ENCODE measurements at places on chromosomes 12 and 14. TPM values are rescaled to one million over a fixed set of nuclear protein-coding genes. Genes with fewer than 3 reads are reported as not detected.

DNA sequence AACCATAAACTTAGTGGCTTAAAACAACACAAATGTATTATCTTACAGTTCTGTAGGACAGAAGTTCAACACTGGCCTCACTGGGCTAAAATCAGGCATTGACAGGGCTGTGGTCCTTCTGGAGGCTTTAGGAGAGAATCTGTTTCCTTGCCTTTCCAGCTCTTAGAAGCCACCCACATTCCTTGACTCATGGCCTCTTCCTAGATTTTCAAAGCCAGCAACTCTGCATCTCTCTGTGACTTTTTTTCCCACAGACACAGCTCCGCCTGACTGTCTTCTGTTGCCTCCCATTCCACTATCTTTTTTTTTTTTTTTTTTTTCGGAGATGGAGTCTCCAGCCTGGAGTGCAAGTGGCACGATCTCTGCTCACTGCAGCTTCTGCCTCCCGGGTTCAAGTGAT is 11.8 kb upstream of the NFATC4 start:
- no peak for DNase-seq

- no peak for DNase-seq
Measured at GRCh38 chr12:132881818-132882217, 5.6 kb downstream of the CHFR start.

- no peak for DNase-seq
Measured at GRCh38 chr14:105292826-105293711, 7.7 kb downstream of the BRF1 start.

- DNase-seq: no peak
Measured at GRCh38 chr12:52632656-52633055, 14.3 kb upstream of the KRT73 start.

DNA sequence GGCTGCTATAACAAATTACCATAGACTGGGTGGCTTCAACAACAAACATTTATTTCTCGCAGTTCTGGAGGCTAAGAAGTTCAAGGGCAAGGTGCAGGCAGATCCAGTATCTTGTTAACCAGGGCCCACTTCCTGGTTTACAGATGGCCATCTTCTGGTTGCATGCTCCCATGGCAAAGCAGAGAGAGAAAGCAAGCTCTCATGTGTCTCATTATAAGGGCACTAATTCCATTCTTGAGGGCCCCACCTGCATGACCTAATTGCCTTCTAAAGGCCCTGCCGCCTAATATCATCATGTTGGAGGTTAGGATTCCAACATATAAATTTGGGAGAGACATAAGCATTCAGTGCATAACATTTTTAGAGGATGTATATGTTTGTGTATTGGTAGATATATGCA is 280.1 kb upstream of the TMPO start:
- DNase-seq: no peak

GRCh38 chr12:107912421-107913004 is 138.0 kb downstream of the ASCL4 start:
- peak; percentile 38 for DNase-seq

GRCh38 chr14:59360923-59361794 is 104.0 kb downstream of the GPR135 start:
- no peak for DNase-seq

DNA sequence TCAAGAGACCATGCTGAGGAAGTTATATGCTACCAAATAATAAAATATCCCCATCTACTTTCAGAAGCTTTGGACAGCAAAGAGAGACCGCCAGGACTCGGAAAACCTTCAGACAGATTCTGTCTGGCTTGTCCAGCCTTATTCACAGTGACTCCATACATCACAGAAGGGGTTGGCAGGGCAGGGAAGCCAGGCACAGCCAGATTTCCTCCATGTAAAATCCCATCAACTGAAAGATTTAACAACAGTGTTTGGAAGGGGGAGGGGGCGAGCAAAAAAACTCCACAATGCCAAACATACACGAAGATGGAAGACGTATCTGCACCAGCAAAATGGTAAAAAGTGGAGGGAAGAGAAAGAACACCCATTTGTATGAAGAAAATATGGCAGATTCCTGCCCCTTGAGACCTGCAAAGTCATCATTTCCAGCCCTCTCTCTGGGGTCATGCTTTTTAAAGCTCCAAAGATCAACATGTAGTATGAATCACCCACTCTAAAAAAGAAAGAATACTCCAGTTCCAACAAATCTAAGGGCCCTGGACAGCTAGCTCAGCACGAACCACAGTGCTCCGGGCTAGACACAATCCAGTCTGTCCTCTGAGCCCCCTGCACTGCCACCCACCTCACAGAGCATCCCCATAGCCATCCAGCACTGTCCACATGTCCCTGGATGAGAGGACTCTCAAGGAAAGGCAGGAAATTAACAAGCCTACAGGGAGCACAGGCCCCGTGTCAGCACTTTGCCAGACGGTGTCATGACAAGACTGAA is 116.4 kb downstream of the DICER1 start:
- no peak for DNase-seq

- DNase-seq: no peak
Measured at GRCh38 chr12:47650469-47650868, 55.4 kb downstream of the RPAP3 start.

GRCh38 chr12:104986022-104986941 is at the start of gene NOPCHAP1:
TSS of gene NOPCHAP1 (plus strand) at chr12:104986316. CDS start at chr12:104986353, 37 bp downstream.
- DNase-seq: peak; percentile 87

DNA sequence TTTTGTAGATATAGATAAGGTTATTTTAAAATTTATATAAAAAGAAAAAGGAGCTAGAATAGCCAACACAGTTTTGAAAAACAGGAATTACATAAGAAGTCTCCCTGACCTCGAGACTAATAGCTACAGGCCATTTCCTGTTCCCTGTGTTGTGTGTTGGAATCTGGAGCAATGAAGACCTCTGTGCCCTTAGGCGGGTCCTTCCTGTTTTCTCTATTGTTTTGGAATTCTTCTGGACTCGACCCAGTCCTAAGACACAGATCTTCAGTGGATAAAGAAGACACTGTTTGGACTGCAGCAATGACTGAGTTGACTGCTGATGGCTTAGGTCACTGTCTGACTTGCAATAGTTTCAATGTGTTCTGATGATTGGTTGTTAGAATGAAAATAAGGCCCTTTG is 26.2 kb downstream of the SNRPF start:
- DNase-seq: no peak

DNA sequence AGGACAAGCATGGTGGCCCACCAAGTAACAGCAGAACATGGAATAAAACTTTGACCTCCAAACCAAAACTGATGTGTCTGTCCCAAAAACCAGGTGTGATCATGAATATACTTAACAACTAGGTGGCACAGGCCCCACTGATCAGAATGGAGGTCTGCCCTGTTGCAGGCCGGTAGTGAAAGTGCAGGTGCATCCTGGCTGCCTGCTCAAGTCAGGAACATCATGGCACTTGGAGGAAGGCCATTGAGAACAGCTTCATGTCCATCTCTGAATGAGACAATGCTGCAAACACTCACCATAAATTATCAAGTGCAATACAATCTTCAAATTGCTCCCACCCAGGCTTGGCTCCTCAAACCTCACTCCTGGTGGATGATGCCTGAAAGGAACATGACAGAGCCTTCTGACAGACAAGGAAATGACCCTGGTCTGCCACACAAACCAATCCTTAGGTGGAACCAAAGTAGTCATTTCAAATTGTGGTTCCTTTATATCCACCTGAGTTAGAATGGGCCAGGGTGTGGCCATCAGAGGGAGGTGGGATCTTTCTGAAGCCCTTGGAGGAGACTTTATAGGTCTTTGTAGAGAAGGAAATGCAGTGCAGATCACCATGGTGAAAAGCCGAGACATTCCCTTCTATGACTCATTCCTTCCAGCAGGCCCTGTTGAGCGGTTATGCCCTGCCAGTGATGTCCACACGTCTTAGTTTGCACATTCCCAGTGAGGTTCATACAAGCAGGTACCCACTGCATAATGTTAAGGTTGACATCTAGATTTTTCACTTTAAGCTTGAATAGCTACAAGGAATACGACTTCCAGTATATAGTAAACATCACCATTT is 36.0 kb downstream of the EGLN3 start:
- DNase-seq: no peak

DNA sequence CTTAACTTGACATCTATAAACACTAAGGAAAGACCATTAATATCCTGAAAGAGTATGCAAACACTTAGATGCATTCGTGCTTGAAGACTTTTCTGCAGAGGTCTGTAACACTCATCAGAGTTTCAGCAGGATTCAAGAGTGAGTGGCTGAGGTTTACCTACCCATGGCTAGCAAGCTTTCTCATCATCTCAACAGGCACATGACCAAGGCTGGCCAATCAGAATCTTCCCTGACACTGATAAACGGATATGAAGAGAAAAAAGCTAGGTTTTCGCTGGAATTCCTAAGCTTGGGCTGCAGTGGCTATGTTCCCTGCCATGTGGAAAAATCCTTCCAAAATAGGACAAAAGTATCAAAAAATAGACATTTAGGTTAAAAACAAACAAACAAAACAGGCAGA is 162.1 kb upstream of the USP15 start:
- no peak for DNase-seq

- DNase-seq: no peak
Measured at GRCh38 chr14:53265025-53265424, 111.9 kb upstream of the DDHD1 start.

DNA sequence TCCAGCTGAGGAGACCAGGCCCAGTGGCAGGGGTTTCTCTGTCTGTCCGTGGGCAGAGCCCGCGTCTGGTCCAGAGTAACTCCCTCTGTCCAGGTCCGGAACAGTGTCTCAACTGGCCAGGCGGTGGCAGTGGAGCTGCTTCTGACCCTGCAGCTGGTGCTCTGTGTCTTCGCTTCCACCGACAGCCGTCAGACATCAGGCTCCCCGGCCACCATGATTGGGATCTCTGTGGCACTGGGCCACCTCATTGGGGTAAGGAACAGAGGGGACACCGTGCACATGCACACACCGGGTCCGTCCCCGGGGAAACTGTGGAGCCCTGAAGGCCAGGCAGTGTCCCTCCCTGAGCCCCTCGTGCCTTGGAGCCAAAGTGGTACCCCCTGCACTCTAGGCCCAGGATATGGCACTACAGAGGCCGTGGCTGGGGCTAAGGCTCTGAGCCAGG is 1.5 kb downstream of the AQP6 start:
- DNase-seq: no peak

DNA sequence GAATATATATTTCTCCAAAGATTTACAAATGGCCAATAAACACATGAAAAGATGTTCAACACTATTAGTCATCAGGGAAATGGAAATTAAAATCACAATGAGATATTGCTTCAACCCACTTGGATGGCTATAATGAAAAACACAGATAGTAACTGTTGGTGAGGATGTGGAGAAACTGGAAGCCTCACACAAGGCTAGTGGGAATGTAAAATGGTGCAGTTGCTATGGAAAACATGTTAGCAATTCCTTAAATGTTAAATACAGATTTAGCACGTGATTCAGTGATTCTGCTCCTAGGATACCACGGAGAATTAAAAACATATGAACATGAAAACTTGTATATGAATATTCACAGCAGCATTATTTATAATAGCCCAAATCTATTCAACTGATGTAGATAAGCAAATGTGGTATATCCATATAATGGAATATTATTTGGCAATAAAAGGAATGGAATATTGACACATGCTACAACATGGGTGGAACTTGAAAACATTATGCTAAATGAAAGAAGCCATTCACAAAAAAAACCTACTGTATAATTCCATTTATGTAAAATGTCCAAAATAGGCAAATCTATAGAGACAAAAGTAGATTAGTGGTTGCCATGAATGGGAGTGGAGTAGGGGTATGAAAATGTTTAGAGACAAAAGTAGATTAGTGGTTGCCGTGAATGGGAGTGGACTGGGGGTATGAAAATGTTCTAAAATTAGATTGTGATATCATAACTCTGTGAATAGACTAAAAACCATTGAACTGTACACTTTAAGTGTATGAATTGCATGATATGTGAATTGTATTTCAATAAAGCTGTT is 227.1 kb upstream of the DDHD1 start:
- no peak for DNase-seq

GRCh38 chr14:83779266-83779665 is 1750.7 kb upstream of the FLRT2 start:
- no peak for DNase-seq

DNA sequence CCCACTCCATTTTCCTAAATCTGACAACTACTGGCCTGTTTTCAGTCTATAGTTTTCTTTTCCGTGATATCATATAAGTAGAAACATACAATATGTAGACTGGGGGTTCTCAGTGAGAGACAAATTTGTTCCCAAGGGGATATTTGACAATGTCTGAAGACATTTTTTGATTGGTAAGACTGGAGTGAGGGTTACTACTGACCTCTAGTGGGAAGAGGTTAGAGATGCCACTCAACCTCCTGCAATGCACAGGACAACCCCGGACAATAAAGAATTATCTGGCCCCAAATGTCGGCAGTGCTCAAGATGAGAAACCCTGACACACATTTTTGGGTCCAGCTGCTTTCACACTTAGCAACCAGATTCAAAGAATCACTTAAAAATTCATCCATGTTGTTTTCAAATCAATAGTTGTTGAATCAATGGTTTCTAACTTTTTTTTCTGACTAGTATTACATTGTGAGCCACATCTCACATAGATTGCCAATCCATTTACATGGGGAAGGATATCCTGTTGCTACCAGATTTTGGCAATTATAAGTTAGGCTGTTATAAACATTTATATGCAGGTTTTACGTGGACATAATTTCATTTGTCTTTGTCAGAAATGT is 307.1 kb downstream of the RPL10L start:
- no peak for DNase-seq

GRCh38 chr12:30823156-30823699 is 68.5 kb upstream of the CAPRIN2 start:
- no peak for DNase-seq

DNA sequence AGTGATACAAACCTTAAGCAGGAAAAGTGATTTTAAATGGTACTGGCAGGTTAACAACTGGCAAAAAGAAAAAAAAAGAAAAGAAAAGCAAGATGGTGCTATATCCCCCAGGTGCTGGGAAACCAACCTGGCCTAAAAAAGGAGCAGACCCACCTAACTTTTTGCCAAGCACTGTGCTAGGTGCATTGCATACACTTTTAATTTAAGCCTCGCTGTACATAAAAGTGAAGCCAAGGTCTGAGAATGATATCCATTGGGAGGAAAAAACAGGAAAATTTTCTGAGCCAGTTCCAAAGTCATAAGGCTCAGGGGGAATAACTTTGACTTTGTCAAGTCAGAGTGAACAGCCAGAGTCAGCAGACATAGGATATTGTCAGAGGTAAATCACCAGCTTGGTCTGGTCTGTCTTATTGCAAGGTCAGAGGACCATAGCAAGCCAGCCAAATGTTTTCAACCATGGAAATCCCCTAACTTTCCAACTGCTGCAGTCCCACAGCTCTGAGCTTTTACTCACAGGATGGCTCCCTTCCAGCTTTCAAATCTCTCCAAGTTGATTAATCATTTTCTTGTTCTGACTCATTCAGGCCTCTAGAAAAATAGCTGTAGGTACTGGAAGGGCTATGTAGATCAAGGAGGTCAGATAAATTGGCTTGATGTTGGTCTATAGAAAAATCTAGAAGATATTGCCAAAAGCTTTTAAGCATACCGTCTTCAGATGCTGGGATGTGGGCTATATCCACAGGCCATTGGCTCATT is 412.9 kb downstream of the RAD51B start:
- DNase-seq: no peak

The AQP2 gene
- not detected for total RNA-seq

The SYCP3 gene
- total RNA-seq: 0.22 TPM

The ZNF891 gene
- 2.0 TPM for total RNA-seq

The TOMM20L gene
- total RNA-seq: not detected

The CCDC88C gene
- total RNA-seq: 74.1 TPM

The RNASE2 gene
- not detected for total RNA-seq

The KLRF1 gene
- total RNA-seq: not detected

The ESYT1 gene
- 191 TPM for total RNA-seq

The NKX2-1 gene
- total RNA-seq: not detected

The KCNA1 gene
- total RNA-seq: not detected

The PLEKHD1 gene
- 0.11 TPM for total RNA-seq
